Hippocampal formation (tissue), 2 donors: ENCODE measurements at places on chromosomes 12 and 14.

DNA sequence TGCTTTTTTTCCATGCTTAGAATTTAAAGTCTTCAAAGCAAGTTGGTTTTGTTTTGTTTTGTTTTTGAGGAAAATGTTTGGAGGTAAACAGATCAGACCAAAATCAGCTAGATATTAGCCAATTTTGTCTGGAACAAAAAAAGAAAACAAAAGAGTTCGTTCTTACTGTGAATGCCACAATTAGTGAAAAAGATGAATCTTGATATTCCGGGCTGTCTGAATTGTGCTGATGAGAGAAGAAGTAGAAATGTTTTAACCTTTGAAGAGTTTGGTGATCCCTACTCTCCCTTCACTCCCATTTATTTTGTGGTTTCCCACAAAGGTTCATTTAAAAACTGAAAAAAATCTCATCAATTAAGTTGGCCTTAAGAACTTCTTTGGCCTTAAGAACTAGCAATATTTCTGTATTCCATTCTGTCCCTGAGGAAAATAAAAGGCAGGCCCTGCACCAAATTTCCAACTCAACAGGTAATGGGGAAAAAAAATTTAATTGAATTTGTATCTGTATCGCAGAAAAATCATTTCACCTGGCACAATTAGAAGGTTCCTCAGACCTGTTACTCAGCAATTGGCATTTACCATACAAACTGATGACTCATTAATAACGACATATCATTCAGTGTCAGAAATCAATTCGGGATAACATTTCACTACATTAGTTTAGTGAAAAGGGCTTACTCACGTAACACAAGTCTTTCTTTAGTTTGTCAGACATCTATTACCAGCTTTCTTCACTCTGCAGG is 562 bp upstream of the GLIPR1L2 start:
- peak; percentile 75 for DNase-seq

DNA sequence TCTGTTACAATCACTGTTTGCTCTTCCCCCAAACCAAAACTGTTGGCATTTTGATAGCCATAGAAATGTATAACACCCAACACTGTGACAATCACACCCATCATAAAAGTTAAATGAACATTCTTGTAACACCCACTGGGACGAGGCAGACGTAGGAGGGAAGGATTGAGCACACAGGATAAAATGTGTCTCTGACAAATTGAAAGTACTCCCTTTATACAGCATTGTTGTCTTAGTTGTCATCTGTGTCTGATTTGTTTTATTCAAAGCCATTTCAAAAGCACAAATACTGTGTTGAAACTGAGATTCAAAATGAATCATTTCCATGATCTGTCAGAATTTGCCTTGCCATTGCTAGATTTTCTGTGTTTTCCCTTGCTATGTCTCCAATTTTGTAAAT is 436.3 kb downstream of the TMTC2 start:
- DNase-seq: no peak

DNA sequence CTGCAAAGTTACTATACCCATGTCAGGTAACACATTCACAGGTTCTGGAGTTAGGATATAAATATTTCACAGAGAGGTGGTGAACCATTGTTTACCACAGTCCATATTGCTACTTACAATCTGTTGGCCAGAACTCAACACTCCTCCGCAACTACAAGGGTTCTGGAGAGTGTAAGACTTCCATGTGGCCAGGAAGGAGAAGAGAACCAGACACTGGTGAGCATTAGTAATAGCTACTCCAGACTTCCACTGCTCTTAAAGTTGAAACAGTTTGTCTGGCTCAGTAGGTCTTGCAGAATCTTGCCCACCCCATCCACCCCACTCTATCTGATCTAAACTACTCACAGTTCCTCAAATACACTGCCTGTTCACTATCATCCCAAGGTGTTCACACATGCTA is 369.6 kb downstream of the DUSP6 start:
- DNase-seq: no peak

GRCh38 chr14:58796242-58797009 is 158.7 kb downstream of the DACT1 start:
- DNase-seq: no peak

- DNase-seq: no peak
Measured at GRCh38 chr12:114215746-114216145, 190.2 kb downstream of the TBX5 start.

- no peak for DNase-seq
Measured at GRCh38 chr12:19596434-19597166, 157.3 kb downstream of the AEBP2 start.

- DNase-seq: no peak
Measured at GRCh38 chr14:99253890-99254289, 18.1 kb downstream of the BCL11B start.

GRCh38 chr14:66965831-66966230 is 223.4 kb upstream of the GARIN2 start:
- no peak for DNase-seq

- no peak for DNase-seq
Measured at GRCh38 chr14:51727526-51727925, 75.8 kb downstream of the FRMD6 start.

- DNase-seq: peak; percentile 20
Measured at GRCh38 chr12:94792693-94793092, 142.3 kb upstream of the TMCC3 start.

DNA sequence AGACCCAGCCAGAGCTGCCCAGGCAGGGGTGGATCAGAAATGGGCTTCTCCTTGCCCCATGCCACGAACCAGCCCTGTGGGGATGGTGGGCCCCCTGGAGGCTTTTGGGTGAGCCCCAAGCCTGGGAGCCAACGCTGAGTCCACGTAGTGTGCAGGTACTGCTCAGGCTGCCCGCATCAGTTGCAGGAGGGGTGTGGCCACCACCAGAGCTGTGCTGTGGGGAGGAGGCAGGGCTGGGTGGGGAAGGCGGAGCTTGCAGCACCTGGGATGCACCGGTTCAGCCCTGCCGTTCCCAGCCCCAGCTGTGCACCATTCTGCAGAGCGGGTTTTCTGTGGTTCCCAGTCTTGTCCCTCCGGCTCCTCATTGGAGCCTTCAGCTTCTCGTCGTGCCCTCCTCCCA is 36.3 kb downstream of the IL31 start:
- DNase-seq: no peak

- no peak for DNase-seq
Measured at GRCh38 chr12:27657296-27657695, 39.0 kb upstream of the REP15 start.

- no peak for DNase-seq
Measured at GRCh38 chr12:106329231-106329982, 26.9 kb downstream of the TCP11L2 start.

- DNase-seq: no peak
Measured at GRCh38 chr14:96173636-96174475, 30.8 kb upstream of the BDKRB2 start.

GRCh38 chr12:49680075-49680474 is 27.1 kb downstream of the FMNL3 start:
- DNase-seq: no peak

- DNase-seq: no peak
Measured at GRCh38 chr12:107684029-107684795, 1.4 kb upstream of the PWP1 start.

GRCh38 chr12:61652265-61652664 is 607.9 kb upstream of the USP15 start:
- DNase-seq: no peak

DNA sequence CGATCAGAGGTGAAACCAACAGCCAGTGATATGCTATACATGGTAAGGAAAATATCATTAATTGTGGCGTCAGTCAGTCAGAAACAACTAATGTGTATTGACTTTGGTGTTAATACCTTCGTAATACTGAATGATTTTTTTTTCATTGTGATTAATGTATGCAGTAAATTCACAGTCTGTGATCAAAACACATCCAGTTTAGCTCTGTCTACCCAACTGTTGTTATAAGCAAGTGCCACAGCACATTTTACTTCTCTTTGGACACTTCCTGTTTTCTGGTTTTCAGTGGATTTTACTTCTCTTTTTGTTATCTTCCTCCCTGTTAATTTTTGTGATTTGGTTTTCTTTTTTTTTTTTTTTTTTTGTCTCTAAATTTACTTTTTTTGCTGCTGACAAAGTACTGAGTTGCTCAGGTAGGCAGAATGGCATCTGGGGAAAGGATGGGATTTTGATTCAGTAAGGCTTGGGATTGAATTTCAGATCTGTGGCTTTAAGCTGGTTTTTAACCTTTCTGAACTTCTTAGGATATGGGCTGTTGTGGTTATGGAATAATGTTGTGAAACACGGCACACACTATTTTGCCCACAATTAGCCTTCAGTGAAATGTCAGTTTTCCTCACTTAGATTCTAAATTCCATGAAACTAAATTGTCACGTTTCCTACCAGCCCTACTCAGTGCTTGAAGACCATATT is 604 bp downstream of the GLIPR1 start:
- DNase-seq: no peak

GRCh38 chr12:120067084-120067869 is 49.3 kb downstream of the RAB35 start:
- DNase-seq: no peak

DNA sequence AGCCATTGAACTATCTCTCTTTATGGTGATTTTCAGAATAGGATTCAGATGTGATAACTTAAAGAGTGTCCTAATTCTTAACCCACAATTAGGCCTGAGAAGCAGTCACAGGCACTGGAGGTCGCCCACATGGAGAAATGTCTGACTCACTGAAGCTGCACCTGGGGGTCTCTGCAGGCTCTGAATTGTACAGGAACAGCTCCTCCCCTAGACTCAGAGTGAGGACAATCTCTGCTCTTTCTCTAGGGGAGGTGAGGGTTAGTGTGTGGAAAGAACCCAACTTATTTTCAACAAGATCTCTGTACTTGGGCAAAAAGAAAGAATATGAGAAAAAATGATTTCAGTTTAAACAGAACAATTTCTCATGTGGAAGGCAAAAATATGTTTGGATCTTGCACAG is 1124.6 kb downstream of the TMEM121 start:
- no peak for DNase-seq

DNA sequence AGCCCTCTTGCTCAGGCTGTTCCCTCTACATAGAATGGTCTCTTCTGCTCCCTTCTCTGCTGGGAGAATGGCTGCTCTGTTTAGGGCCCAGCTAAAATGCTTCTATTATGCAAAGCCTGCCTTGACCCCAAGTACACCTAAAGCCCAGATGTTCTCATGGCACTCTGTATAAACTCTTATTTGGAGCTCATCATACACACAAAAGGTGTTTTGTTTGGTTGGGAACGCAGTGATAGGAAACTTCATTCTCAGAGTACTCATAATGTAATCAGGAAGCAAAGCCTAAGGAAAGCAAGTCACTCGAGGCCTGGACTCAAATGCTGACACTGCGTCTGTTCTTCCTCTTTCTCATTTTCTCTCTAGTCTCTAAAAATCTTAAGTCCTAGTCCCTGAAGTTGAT is 38.2 kb upstream of the SYCP3 start:
- peak; percentile 74 for DNase-seq
